GM10248 (cell line): ENCODE measurements at places on chromosomes 7 and 10.

DNA sequence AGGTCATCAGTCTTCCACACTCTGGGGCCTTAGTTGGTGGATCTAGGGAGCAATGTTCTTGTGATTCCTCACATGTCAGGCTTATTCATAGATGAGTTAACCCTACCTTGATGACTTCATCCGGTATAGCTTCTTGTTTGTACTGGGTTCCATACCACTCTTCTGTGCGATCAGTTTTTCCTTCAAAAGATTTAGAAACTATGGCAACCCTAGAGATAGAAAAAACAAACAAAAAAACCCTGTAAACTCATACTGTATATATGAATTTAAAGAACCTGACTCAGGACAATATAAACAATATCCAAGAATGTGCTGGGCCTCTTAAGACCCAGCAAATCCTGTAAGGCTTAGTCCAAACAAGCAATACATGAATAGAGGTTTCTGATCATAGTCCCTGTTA is 83.5 kb downstream of the IDE start:
- DNase-seq = no peak

- peak; percentile 85 for DNase-seq
Measured at GRCh38 chr10:128210215-128211063, 84.2 kb upstream of the MKI67 start.

GRCh38 chr7:117672453-117672852 is 192.6 kb downstream of the CFTR start:
- no peak for DNase-seq

GRCh38 chr10:27815261-27815660 is 69.6 kb upstream of the MKX start:
- DNase-seq = no peak

- no peak for DNase-seq
Measured at GRCh38 chr7:86653919-86654659, 10.4 kb downstream of the GRM3 start.

- no peak for DNase-seq
Measured at GRCh38 chr7:26787701-26788100, 76.7 kb downstream of the SKAP2 start.
